ENCODE measurements at places on chromosomes 5 and 9.

GRCh38 chr5:50873595-50874277 lies 207.3 kb downstream of the PARP8 start:
- DNase-seq: no peak

DNA sequence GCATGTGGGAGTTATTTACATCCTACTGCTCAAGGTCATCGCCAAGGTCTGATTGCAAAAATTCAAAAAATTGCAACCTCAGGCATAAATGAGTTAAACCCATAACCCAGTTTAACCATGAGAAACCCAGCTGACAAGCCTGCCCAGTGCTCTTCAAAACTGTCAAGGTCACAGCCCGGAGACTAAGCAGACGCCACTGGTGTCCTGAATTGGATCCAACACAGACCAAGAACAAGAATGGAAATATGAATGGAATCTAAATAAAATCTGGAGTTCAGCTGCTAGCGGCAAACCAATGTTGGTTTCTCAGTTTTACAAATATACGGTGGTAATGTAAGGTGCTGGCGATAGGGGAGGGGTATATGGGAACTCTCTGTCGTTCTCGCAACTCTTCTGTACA lies 201.5 kb upstream of the MVB12B start:
- no peak for DNase-seq

GRCh38 chr9:94081435-94081834 lies 2.8 kb upstream of the PTPDC1 start:
- no peak for DNase-seq

DNA sequence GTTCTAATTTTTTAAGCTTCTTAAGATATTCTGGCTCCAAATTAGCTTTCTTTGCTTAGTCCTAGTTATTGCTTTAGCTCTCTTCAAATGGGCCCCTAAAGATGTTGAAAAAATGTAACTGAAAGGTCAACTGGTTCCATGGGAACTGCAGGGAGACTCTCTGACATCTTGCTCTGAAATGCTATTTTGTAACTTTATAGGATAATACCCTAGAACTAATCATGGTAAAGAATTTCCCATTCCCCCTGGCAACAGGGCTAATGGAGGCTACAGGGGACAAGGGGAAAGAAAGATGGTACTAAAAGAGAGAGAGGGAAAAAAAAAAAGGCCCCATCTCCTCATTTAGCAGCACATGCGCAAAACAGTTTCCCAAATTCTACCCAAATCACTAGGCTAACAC lies 39.4 kb downstream of the SIL1 start:
- DNase-seq: no peak

- no peak for DNase-seq
Observed at GRCh38 chr9:20357037-20357432, 265.3 kb downstream of the MLLT3 start.

- no peak for DNase-seq
Observed at GRCh38 chr5:36877667-36878391, 1.3 kb downstream of the NIPBL start.

DNA sequence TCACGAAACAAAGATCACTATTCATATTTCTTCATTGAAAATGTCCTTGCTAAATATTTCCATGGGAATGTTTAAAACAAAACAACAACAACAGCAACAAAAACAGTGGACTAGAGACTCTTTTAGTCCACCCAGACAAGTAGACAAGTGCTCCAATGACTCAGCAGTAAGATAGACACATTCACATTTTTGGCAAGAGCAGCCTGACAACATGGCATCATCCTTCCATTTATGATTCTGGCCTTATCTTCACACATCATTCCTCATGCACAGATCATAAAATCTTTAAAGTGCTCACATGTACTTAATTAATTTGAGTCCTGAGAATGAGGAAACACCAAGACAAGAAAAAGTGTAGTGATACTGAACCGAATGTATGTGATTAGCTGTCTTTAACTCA lies 132.6 kb upstream of the PDE4D start:
- no peak for DNase-seq

DNA sequence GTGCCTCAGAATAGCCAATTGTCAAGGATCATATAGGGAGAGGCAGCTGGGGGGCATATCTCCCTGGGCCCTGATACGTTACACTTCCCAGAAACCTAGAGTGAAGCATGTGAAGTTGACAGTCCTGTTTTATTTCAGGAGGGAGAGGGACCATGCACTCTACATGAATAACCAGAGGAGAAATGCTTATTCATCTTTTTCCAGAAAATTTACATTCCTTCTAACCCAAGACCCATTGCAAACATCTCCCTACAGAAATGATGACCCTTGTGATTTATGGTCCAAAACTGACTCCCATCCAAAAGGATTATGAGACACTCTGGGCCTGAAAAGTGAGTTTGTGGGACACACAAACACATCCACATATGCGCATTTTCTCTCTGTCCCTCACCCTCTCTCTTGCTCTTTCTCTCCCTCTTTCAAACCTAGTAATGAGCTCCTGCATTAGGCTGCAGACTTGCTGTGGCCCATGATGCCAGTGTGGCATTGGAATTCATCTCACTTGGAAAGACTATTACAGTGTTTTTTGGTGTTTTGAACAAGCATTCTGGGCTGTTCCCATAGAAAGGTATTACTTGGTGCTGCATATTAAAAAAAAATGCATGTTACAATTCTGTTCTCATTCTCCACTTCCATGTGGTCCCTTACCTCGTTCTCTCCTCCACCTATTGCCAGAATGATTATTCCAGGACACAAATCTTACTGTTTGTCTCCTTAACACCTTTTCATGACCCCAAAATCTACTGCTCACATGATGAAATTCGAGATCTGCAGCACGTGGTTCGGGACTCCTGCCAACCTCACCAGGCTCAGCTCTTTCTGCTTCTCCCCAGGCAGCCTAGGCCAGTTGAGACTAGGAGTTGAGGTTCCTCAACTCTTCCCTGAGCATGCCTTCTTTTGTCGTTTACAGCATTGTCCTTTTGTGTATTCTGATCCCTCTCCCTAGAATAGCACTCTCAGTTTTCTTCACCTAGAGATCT lies 451.3 kb upstream of the KLF4 start:
- DNase-seq: no peak

DNA sequence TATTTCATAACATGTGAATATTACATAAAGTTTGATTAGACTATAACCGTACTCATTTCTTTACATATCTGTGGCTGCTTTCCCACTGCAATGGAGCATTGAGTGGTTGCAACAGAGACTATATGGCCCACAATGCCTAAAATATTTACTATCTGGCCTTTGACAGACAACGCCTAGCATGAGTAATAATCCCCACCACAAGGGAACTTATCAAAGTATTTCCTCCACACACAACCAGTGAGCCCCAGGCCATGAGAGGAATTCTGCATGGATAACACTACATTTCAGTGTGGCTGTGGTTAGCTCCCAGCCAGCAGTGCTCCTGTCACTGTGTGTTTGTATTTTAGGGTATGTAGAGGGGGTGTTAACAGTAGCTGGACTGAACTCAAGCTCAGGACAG lies 54.8 kb downstream of the FAM81B start:
- DNase-seq: no peak

DNA sequence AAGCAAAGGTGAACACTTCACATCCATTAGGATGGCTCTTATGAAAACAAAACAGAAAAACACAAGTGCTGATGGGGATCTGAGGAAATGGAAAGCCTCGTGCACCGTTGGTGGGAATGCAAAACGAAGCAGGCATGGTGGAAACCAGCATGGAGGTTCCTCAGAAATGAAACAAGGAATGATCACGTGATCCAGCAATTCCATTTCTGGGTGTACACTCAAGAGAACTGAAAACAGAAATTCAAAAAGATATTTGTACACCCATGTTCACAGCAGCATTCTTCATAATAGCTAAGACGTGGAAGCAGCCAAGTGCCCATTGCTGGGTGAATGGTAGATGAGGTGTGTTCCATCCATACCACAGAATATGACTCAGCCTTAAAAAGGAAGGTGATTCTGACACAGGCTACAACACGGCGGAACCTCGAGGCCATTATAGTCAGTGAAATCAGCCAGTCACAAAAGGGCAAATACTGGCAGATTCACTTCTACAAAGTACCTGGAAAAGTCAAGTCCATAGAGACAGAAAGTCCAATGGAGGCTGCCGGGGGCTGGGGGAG lies 87.2 kb upstream of the RAPGEF1 start:
- no peak for DNase-seq

GRCh38 chr9:34651876-34652601 lies at the start of gene IL11RA:
Gene IL11RA, plus strand, starts transcription at chr9:34652185. Its CDS starts 3,033 bp downstream, at chr9:34655218.
- DNase-seq: no peak

GRCh38 chr9:99559776-99560175 lies 261.9 kb upstream of the NR4A3 start:
- no peak for DNase-seq

DNA sequence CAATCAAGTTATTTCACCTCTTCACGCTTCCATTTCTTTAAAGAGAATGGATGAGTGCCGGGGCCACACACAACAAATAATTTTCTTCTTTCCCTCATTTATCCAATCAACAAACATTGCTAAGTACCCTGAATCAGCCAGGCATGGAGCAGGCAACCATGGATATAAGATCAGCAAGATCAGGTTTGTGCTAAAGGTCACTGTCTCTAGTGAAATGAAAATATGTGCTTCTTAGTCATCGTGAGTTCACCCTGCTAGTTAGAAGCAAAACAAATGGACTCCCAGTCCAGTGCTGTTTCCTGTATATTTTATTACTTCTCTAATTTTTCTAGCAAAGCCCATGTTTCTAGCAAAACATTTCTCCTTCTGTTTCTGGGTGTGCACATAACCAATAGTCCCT lies 629.2 kb downstream of the BNC2 start:
- no peak for DNase-seq

GRCh38 chr5:95713960-95714710 lies 17.0 kb upstream of the RHOBTB3 start:
- DNase-seq: no peak

DNA sequence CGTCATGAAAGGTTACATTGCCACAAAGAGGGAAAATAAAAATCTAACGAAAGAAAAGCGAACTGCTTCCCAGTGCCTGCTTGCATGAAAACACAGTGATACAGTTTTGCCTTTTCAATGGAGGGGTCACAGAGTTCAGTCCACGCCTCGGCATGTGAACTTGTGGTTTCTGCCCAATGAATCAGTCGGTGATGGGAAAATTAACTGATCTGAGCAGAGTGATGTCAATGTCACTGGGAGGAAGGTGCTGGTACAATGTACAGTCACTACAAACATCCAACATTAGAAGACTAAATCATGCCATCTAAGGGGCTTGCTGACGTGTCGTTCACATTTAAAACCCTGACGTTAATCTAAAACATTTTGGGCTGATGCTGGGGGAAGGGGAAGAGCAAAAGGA lies 151.8 kb upstream of the MSX2 start:
- no peak for DNase-seq

- DNase-seq: no peak
Observed at GRCh38 chr5:2166979-2167377, 284.3 kb upstream of the IRX4 start.

DNA sequence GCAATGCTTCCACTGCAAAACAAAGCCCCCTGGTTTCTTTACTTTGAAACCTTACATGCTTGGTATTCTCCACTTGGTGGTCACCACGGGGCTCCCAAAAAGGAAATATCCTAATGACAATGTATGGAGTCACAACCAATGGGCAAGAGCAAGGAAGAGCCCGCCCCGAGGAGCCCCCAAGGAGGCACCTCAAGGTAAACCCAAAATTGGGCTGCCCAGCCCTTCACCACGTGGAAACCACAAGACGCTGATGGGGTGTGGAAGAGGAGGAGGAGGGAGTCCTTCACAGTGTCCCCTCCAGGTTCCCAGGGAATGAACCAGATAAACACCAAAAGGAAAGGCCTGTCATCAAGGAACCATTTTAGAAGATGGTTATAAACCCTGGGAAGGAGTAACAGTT lies 3.8 kb downstream of the ROR2 start:
- no peak for DNase-seq

DNA sequence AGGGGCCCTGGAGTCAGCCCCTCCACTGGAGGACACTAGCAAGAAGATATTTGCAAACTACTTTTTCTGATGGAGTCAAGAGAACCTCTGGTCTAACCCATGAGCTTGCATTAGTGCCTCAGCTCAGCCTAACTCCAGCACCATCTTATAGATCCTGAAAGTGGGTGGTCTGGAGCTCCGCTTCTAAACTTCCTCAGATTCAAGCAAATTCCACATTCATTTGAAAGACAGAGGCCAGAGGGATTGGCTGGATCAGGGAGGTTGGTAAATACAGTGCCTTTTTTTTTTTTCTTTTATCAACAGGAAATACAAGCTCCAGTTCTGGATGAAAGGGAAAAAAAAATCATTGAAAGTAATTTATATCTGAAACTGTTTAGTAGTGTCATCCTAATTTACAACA lies 99.9 kb downstream of the ENC1 start:
- no peak for DNase-seq

DNA sequence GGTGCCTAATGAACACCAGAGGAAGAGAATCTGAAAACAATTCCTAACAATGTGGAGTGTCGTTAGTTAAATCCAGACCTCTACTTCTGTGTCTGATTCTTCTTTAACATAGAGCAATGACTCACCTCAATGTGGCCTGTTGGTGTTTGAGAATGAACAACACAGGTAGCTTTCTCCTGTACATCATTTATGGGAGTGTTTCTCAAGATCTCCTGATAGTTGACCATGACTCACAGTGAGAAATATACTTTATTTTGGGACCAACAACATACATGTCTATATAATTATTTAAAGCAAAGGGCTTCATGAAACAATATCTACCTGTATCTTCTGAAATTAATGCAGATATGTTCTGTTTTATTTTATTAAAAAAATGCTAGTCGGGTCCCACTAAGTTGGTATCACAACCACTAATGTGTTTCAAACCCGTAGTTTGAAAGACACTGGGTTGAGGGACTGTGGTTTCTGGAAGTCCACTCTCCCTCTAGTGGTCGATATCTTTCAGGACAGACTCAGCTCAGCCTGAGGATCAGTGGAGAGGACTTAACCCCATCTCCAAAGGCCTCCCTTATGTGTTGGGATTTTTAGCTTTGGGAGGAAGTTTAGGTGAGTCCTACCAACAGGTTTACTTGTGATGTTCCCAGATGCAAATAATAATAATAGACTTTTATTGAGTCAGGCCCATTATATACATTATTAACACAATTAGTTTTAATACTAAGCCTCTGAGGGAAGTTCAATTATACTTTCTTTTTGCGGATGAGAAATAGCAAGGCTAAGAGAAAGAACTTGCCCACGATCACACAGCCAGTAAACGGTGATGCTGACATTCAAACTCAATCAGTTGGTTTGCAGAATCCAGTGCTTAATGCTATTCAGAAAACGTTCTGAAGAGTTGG lies 70.0 kb upstream of the KLF9 start:
- no peak for DNase-seq

DNA sequence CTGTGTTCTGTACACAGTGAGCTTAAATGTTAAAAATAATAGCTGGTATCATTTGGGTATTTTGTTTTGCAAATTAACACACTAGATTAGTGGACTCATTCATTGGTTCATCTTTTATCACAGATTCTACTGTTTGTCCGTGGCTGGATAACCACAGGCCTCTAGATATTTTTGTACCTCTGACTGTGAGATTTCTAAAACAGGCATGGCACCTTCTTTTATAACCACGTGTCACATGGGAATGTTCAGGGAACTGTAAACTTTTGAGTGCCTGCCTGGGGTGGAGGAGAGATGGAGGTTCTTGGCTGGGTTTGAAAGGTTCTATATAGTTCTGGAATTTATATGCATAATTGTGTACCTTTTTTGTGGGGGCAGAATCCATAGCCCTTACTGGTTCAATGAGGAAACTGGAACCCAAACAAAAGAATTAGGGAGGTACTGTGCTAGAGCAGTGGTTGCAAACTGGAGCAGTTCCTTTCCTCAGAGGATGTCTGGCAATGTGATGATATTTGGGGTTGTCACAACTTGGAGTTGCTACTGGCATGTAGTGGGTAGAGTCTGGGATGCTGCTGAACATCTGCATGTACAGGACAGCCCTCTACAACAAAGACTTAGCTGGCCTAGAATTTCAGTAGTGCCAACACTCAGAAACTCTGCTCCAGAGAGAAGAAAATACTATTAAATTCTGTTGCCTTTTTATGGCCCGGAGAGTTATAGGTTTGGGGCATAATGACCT lies 16.9 kb downstream of the TLE4 start:
- no peak for DNase-seq

Data from stimulated activated CD4-positive, alpha-beta T cell treated with anti-CD3 and anti-CD28 coated beads, Interleukin-1b, Interleukin-23, amount 100 ng/mL, for 24 hours (primary cell).